Glutamatergic neuron (in vitro differentiated cells): ENCODE measurements at places on chromosomes 2 and 18. TPM values are rescaled to one million over a fixed set of nuclear protein-coding genes. Genes with fewer than 3 reads are reported as not detected.

MEP1B gene
- total RNA-seq = not detected

AFF3 gene
- total RNA-seq = 125 TPM

NAB1 gene
- 12.2 TPM for total RNA-seq

ACTR2 gene
- total RNA-seq = 223 TPM

CFAP221 gene
- total RNA-seq = 0.34 TPM

POTEE gene
- 1.4 TPM for total RNA-seq

SMPD4 gene
- 83.4 TPM for total RNA-seq

L3MBTL4 gene
- total RNA-seq = 0.32 TPM

UGT1A5 gene
- total RNA-seq = not detected

CERKL gene
- total RNA-seq = 5.7 TPM
